ENCODE measurements at places on chromosomes 3 and 15.
A peak's percentile ranks its signal among the peaks of the same experiment; 100 is the strongest.

- DNase-seq: no peak
These were observed 127.2 kb upstream of the IL12A start for GRCh38 chr3:159861369-159861987.

GRCh38 chr3:124316034-124316287, 324.0 kb upstream of the ROPN1 start:
- DNase-seq: no peak

DNA sequence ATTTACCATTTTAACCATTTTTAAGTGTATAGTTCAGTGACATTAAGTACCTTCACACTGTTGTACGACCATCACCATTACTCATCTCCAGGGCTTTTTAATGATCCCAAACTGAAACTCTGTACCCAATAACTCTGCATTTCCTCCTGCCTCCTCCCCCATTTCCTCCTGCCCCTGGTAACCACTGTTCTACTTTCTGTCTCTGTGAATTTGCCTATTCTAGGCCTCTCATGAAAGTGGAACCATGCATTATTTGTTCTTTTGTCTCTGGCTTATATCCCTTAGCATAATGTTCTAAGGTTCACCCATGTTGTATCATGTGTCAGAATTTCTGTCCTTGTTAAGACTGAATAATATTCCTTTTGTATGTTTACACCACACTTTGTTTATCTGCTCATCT, 154.2 kb downstream of the MECOM start:
- no peak for DNase-seq

- no peak for DNase-seq
These were observed 4.0 kb upstream of the PTH1R start for GRCh38 chr3:46873521-46873920.

DNA sequence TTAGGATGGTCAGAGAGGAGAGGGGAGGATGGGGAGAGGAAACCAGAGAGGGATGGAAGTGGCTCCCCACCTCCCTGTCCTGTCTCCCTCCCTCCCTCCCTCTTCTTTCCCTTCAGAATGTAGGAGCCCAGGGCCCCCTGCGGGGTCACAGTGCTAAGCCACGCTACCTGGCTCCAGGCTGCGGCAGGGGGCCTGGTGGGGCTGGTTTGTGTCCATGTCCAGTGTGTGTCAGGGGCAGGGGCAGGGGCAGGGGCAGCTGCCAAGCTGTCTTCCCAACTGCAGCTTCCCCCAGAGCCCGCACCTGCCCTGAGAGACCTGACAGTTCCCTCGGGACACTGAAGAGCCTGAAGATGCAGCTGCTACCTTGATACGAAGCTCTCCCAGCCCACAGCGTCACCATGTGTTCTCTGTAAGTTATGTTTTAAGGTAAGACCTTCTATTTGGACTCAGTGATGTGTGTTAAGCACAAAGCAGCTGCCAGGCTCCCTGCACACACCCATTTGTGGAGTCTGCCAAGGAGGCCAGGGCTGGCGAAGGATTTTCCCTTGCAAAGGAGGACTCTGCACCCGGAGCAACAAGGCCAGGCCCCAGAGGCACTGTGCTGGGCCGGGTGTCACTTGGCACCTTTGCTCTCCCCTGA, 121.8 kb upstream of the SMAD3 start:
- DNase-seq: peak; percentile 62

GRCh38 chr3:114552527-114552812, 258.6 kb downstream of the TIGIT start:
- DNase-seq: no peak

- DNase-seq: no peak
These were observed 25.2 kb downstream of the MAPKBP1 start for GRCh38 chr15:41799488-41799805.

DNA sequence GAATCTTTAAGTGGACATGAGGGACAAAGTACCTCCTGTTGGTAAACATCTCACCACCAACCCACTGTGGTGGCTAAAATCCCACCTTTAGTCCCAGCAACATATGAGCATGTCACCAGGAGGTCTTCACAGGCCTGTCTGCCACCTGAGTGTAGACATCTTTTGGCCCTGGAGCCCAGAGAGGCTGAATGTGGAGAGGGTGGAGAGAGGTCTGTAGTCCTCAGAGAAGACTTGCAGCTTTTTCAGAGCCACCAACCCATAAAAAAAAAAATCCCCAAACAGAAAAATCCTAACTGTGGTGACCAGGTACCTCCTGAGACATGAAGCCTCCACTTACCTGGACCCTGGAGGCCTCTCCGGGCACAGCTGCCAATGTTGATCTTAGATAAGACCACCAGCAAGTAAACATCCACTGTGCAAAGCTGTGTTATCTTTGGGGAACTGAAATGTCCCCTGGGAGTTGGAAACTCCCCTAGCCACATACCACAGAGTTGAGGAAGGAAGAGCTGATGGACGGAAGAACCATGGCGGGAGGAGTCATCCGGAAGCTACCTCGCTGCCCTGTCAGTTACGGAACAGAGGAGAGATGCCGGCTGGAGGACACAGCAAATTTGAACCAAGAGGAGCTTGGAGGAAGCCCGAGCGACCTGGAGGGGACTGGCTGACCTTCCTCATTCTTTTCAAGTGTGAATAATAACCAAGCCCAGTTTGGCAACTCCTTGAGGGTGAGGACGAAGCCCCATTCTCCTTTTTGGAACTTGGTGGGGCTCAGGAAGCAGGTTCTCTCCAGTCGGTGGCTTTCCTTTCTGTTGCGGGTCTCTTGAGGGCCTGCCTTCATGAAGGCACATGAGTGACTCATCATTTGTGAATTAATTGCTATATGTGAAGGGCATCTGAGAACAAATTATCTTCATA, at the start of gene GHRL:
Gene GHRL, minus strand, starts transcription at position 443 of the 915 bp plus-strand sequence. CDS start 2,767 bp downstream, outside the sequence.
- DNase-seq: no peak

DNA sequence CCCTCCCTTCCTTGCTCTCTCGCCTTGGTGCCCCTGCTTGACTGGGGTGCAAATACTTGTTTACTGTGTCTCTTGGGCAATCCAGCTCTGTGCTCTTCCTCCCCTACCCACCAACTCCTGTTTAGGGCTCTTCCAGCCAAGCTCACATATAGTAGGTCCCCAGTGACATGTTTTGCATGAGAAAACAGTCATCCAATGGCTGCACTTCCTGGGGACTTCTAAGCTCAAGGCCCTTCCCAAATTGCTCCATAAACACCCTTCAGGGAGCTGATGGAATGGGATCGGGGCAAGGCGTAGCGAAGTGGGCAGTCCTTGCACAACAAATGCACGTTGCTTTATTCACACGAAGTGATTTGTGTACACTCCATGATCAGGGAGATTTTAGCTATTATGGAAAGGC, 9.4 kb upstream of the COPG1 start:
- DNase-seq: no peak

DNA sequence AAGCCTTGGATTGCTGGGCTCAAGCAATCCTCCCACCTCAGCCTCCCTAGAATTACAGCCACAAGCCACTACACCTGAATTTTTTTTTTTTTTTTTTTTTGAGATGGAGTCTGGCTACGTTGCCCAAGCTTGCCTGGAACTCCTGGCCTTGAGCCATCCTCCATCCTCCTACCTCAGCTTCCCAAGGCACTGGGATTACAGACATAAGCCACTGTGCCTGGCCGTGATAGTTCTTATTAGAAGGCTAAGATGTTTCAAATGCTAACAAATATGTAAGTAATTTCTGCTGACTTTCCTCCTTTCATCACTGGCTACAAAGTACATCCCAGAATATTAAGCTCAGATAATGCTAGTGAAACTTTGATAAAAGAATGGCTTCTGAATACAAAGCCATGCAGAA, 5.7 kb upstream of the SETMAR start:
- no peak for DNase-seq

- DNase-seq: no peak
These were observed 219.5 kb downstream of the EPHB1 start for GRCh38 chr3:135014566-135014965.

- DNase-seq: no peak
These were observed 46.2 kb upstream of the PRTG start for GRCh38 chr15:55789066-55789660.

DNA sequence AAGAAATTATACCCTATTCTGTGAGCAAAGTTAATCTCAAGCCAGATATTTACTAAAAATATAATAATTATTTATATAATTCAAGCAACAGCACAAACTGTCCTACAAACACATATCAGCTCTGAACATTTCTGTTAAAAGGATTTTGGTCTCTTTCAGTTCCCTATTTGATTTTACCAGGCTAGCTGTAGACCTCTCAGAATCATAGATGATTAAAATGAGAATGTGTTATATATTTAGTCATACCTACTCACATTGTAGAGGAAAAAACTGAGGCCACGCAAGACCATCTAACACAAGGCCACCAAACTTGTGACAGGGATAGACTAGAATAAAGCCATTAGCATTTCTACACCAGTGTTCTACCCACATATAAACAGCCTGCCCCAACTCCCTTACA, 28.5 kb downstream of the ACKR4 start:
- DNase-seq: no peak

DNA sequence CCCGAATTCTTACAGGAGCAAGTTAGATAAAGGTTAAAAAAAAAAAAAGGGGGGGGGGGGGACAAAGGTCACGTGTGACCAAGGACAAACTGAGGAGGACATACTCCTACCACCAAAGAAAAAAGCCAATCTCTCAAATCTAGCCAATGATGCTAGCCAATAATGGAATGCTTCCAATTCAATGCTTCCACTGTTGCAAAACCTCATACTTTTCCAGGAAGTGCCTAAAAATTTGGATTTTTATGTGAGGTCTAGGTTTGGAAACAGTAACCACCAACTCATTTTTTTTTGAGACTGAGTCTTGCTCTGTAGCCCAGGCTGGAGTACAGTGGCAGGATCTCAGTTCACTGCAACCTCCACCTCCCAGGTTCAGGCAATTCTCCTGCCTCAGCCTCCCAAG, 11.4 kb downstream of the MSL2 start:
- DNase-seq: no peak

GRCh38 chr3:81886081-81886480, 124.6 kb upstream of the GBE1 start:
- DNase-seq: no peak

DNA sequence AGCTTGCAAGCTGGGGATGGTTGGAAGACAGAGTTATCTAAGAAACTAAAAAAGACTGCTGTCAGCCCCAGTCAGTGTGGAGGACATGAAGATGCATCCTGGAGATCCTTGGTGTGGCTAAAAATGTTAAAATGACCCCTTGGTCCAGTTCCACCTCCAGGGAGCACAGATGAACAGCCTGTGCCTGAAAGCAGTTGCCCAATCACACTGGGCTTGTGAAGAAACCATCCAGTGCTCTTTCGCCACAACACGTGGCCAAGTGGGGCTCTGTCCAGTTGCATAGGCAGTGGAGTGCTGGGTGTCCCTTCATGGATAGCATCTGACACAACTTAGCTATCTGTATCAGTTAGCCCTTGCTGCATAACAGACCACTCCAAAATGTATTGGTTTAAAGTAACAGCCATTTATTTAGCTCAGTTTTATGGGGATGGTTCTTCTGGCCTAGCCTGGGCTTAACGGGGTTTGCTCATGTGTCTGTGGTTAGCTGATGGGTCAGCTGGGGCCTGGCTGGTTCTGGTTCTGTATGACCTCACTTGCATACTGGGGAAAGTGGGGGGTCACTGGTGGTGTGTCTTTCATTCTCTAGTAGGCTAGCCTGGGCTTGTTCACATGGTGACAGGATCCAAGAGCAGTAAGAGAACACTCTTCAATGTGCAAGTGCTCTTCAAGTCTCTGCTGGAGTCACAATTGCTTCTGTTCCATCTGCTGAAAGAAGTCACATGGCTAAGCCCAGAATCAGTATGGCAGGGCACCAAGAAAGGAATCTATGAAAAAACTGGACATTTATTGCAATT, 226.2 kb downstream of the PDCD6IP start:
- no peak for DNase-seq

GRCh38 chr3:114718071-114718897, 424.5 kb downstream of the TIGIT start:
- no peak for DNase-seq
